ENCODE measurements at places on chromosomes 3 and 15.

GRCh38 chr3:64865839-64866570, 178.2 kb upstream of the ADAMTS9 start:
- no peak for DNase-seq

- no peak for DNase-seq
Measured at GRCh38 chr15:67091980-67092677, 26.7 kb downstream of the SMAD3 start.

- DNase-seq: no peak
Measured at GRCh38 chr3:43503067-43503728, 118.6 kb downstream of the ANO10 start.

DNA sequence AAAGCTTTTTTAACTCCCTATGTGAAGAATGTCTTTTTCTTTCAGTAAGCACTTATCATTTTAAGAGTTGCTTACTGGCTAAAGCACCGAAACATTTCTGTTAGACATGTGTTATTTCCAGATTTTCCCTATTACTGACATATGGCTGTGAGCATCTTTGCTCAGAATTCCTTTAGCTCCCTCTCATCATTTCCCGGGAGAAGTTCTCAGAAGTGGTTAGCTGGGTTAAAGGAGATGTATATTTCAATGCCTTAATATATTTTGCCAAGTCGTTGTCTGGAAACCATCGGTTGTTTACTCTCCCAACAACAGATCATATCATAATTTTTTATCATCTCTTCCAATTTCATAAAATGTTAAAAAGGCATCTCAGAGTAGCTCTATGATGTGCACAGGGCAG, 396.5 kb downstream of the OCA2 start:
- no peak for DNase-seq

DNA sequence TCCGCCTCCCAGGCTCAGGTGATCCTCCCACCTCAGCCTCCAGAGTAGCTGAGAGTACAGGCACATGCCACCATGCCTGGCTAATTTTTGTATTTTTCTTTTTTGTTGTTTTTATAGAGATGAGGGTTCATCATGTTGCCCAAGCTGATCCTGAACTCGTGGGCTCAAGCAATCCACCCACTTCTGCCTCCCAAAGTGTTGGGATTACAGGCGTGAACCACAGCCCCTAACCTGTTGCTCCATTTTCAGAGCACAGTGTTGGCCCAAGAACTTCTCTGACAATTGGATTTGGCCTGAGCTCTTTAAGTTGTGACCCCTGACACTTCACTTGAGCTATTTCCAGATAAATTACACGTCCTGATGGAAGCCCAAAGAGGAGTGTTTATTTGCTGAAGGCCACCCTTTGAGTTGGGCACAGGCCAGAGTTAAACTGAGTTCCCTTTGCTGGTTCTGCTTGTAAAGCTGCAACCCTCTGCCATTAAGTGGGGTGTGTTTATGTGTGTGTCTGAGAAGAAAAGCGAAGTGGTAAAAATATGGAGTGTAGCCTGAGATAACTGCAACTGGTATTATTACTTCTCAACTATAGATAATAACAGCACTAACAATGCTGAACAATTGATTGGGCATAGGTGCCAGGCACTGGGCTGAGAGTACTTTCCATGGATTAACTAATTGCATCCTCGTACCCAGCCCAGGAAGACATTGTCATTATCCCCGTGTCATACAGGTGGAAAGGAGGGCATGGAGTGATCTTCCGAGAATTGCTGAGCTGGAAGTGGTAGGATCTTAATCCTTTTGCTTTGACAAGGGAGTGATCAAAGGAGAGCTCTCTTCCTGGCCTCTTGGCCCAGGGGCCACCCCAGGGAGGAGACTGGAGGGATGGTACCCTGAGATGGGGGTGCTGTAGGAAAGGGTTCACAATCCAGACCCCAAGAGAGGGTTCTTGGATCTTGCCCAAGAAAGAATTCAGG, 91.5 kb upstream of the PROK2 start:
- no peak for DNase-seq

DNA sequence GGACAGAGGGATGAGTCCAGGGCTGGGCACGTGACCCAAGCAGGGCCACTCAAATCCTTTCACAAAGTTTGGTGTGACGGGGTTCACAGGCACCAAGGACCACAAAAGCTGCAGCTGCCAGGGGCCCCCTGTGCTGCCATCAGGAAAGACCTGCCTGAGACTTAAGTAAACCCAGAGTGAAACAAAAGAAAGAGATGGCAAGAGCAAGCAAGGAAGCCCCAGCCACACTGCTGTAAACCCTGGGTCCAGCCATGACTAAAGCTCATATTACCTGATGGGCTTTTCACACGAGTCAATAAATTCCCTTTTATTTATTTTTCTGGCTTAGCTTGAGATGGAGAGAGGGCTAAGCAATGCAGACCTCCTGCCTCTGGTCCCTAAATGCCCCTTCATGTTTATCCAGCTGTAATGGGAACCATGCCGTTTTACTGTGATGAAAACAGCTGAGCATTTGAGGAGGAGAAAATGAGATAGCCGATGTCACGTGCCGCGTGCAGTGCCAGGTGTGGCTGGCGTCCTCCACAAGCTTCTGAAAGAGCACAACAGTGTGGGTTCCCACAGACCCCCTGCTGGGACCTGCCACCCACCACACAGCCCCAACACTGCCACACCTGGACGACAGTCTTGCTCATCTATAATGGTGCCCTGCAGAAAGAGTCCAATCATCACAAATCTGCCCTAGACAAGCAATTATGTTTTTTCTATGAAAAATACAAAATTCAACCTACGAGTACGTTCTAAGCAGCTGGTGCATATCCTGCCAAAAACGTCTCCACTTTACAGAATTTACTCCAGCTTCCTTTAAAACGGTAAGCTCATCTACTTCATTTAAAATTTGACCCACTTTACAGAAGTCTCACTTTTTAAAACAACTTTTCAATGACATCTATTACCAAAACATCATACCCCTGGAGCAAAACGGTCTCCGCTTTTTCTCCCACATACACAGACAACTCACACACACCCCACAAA, 34.2 kb downstream of the ADAMTS17 start:
- no peak for DNase-seq

- no peak for DNase-seq
Measured at GRCh38 chr15:52256930-52257733, 38.5 kb downstream of the MYO5C start.

GRCh38 chr15:85298366-85298765, 82.0 kb upstream of the AKAP13 start:
- DNase-seq: no peak

- DNase-seq: no peak
Measured at GRCh38 chr3:42652251-42652610, 1.3 kb upstream of the ZBTB47 start.

DNA sequence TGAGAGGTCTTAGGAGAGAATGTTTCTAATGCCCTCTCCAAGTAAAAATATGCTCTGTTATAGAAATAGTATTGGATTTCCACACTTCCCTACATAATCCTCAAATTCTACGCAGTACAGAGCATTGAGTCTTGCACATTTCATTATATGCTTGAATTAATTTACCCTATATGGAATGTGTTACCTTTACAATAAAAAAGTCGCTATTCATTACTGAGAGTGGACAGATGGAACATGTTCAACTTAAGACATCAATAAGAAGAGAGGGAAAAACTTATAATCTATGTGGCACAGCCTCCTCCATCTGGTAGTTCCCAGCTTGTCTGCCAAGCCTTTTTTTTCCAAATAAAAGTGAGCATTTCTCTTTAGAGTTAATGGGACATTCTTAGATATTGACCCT, 417.9 kb downstream of the MECOM start:
- no peak for DNase-seq

- DNase-seq: no peak
Measured at GRCh38 chr3:7682822-7683229, 818.8 kb upstream of the LMCD1 start.

GRCh38 chr3:109900783-109901182, 563.4 kb upstream of the DPPA4 start:
- DNase-seq: no peak

DNA sequence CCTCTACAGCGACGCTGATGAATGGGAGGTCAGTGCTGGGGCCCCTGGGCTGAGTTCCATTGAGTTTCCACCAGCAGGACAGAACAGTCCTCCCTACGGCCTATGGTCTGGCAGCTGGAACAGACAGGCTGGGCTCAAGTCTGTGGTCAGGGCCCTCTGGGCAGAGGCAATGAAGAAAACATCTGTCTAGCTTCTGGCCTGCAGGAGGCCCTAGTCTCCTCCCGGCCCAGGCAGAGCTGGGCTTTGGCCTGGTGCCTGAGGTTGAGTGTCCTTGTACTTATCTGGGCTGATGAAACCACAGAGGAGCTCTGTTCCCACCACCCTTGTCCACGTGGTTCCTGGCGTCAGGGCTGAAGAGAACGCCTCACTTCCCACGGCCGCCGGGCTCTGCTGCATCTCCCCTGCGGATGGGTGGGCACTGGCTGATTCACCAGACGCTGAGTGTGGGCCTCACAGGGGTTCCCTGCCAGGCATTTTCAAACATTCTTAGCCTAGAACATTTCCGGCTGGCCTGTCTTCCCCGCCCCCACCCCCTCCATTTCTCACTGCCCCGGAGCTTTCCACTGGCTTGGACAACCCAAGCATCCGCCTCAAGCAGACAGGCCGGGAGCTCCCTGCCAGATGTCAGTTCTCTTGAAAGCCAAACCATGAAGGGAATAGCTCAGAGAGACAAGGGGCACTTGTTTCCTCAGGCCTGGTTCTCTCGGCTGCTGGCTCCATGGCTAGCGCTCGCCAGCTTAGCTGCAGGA, 20.3 kb downstream of the PPCDC start:
- peak; percentile 38 for DNase-seq

DNA sequence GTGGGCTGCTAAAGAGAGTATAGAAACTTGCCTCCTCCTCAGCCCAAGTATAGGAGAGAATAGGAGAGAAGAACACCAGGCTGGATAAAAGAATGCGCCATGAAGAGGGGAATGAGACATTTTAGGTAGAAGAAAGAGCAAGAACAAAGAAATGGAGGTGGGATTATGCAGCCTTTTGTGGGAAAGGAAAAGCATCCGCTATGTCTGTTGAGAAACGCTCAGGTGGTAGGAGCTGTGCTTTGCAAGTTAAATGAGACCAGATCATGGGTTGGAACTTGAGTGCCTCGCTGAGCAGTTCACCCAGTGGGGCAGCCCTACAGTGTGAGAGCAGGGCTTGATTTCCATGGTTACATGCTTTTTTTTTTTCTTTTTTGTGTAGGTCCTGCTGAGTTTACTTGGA, 11.5 kb upstream of the RTP1 start:
- no peak for DNase-seq

DNA sequence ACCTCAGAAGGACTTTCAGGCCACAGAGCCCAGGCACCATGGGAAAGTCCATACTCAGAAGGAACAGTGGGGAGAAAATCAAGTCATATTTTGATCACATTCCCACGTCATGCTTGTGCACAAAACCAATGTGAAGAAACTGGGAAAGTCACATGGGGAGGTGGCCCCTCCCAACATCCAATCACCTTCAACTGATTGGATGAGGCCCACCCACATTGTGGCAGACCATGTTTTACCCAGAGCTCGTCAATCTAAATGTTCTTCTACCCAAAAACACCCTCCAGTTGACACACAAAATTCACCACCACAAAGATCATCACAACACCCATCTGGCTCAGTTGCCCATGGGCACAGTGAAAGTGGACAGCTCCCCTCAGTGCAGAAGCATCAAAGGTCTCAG, 248.2 kb upstream of the IGF1R start:
- no peak for DNase-seq

DNA sequence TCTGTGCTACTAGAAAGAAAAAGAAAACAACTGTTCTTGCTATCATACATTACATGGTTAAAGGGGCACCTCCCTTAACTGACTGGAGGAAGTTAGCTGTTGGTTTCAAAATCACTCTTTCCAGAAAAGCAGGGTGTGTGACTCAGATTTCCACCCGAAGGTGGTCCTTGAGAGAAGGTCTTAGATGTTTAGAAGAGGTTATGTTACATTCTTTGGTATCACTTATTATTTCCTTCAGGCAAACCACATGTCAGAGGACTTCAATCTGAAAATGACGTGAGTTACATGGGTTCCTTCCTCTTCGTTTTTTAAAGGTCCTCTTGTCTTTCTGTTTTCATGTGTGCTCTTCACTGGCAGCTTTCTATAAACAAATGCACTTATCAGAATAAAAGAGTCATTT, 307.9 kb upstream of the CBLB start:
- peak; percentile 39 for DNase-seq

DNA sequence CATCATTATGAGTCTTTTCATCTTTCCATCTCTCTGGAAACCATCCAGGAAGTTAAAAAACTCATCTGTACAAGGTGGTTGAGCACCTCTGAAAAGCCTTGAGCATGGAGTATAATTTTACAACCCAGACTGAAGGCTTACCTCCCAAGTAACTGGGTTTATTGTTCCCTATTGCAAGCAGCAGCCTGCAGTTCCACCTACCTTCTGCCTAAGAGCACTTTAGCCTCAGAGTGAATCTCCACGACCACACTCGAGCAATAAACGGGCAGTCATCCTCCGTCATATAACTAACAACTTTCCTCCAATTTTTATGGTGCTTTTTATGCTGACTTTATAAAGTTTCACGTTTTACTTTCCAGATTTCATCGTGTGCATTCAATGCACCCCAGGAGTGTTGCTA, 32.8 kb downstream of the OSBPL10 start:
- DNase-seq: no peak
